ENCODE measurements at places on chromosomes 5 and 9. TPM values are rescaled to one million over a fixed set of nuclear protein-coding genes. Genes with fewer than 3 reads are reported as not detected.

Gene LHX2
- not detected for total RNA-seq

Gene PAEP
- total RNA-seq: not detected

Gene CER1
- total RNA-seq: not detected

Gene CYLC2
- not detected for total RNA-seq

Gene ISCA1
- total RNA-seq: 25.2 TPM

Gene BARHL1
- not detected for total RNA-seq

Gene SPATA31A3
- not detected for total RNA-seq

Gene NME5
- 1.6 TPM for total RNA-seq

Gene FBN2
- total RNA-seq: 87.2 TPM

Gene DNAI1
- total RNA-seq: not detected

Gene CARD6
- total RNA-seq: 7.0 TPM

Gene MAP1B
- total RNA-seq: 29.7 TPM

Gene MAML1
- total RNA-seq: 4.3 TPM

Gene BNC2
- total RNA-seq: 27.5 TPM

Gene SPDL1
- 11.8 TPM for total RNA-seq

Gene CDH6
- 40.0 TPM for total RNA-seq

Gene TLX3
- total RNA-seq: not detected

Gene OLFM1
- 5.5 TPM for total RNA-seq

Gene DIAPH1
- total RNA-seq: 9.2 TPM

Gene NUTM2G
- not detected for total RNA-seq

Gene SV2C
- total RNA-seq: not detected

Gene WDR31
- total RNA-seq: 1.8 TPM

Gene NEUROG1
- total RNA-seq: not detected

Gene FAM151B
- 8.0 TPM for total RNA-seq

Gene TRIM36
- total RNA-seq: 0.14 TPM

Gene C9
- 0.18 TPM for total RNA-seq

Gene NKD2
- total RNA-seq: 12.0 TPM

Gene PCDHGA8
- total RNA-seq: 3.3 TPM

Gene IL31RA
- total RNA-seq: 0.71 TPM

Gene SDHA
- 130 TPM for total RNA-seq

Gene GTF3C4
- 8.8 TPM for total RNA-seq

Gene TEX10
- total RNA-seq: 27.5 TPM

Gene ZNF367
- 0.37 TPM for total RNA-seq

Gene PCAT7
- not detected for total RNA-seq

Data from smooth muscle cell of bladder (primary cell).